ENCODE measurements at places on chromosomes 12 and 14.

- no peak for DNase-seq
These were observed 891 bp downstream of the SPRYD4 start for GRCh38 chr12:56469007-56469930.

- DNase-seq: no peak
These were observed 137.9 kb downstream of the BTG1 start for GRCh38 chr12:92007787-92008186.

DNA sequence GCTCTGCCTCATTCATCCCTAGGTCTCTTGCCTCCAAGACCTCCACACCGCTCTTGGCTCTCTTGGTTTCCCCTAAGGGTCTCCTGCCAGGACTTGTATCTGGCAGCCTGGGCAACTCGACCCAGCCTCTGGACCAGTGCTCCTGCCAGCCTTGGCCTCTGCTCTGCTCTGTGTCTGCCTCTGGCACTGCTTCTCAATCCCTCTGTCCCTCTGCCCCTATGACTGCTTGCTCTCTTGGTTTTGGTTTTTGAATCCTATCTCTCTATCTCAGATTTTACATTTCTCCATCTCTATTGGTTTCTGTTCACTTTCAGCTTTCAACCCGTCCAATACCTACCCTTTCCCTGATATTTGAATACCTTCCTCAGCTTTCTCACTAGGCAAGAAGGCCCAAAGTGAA, 6.3 kb downstream of the ITGA5 start:
- DNase-seq: no peak

DNA sequence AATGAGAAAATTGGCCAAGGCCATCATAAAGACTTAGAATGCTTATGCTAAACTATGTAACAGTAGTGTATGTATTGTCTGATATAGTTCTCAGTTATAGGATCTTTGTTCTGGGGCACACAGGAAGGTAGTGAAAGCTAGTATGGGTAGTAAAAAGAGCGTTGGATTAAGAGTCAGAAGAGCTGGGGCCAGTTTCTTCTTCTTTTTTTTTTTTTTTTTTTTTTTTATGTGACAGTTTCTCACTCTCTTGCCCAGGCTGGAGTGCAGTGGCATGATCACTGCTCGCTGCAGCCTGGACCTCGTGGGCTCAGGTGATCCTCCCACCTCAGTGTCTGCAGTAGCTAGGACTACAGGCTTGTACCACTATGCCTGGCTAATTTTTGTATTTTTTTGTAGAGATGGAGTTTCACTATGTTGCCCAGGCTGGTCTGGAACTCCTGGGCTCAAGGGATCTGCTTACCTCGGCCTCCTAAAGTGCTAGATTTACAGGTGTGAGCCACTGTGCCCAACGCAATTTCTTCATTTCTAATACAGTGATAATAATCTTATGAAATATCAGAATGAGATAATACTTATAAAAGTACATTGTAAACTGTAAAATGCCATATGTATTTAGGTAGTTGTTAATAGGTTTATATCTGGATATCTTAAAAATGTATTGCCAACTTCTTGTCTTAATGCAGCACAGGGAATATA, 7.4 kb downstream of the MDM2 start:
- DNase-seq: no peak

- no peak for DNase-seq
These were observed 13.3 kb downstream of the TSPAN9 start for GRCh38 chr12:3090240-3091037.

DNA sequence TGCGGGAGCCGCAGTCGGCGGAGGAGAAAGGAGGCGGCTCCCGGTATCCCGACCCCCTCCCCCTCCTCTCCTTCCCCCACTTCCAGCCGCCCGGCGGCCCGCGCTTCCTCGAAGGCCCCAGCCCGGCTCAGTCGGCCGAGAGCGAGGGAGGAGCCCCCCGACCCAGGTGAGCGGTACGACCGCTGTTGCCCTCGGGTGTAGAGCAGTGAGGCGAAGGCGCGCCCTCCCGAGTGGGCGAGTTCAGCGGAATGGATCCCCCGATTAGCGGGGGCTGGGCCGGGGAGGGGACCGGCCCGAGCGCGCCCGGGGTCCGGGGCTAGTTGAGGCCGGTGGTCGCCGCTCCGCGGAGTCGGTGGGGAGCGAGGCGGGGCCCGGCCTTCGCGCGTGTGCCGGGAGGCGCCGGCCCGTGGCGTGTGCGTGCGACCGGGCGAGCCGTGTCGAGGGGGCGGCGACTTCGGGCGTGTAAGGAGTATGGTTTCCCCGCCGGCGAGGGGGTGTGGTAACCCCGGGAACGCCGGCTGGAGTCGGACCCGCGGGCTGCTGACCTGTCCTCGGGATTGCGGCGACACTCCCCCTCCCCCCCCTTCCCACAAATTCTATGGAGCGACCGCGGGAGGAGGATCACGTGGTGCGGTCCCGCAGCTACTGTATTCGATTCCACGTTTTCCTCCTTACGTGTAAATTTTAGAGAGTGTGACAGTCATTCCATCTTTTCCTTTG, 501 bp downstream of the RIMKLB start:
- peak; percentile 38 for DNase-seq

- no peak for DNase-seq
These were observed 87.7 kb downstream of the PTPRB start for GRCh38 chr12:70549340-70550179.

DNA sequence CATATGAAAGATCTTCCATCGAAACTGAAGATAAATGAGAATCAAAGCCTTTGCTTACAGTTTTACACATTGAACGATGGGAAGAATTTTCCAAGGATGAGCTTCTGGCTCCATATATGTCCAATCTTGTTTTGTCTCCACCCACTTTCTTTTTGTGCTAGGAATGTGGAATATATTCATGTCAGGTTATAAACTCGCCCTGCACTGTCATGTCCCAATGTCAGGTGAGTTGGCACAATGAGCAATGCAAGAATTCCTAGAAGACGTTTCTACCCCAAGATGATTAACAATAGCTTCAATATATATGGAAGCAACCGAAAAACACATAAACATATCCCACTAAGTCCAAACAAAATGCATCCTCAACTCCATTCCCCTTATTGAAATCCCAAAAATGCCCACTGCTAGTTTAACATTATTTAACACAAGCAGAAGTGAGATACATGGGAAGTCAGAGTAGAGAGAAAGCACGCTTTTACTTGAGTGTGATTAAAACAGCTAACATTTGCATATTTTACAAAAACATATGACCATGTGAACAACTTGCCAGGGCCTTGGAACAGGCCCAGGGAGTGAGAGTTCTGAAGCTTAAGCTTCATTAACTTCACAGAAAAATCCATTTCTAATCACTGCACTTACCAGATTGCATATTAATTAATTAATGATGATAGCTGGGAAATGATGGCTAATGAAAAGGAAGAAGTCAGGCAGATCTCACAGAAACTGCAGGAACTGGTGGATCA, 233.9 kb downstream of the GXYLT1 start:
- no peak for DNase-seq

GRCh38 chr12:130673036-130673705, 42.9 kb downstream of the RIMBP2 start:
- DNase-seq: no peak

GRCh38 chr14:45246151-45246550, 6.9 kb downstream of the MIS18BP1 start:
- no peak for DNase-seq

DNA sequence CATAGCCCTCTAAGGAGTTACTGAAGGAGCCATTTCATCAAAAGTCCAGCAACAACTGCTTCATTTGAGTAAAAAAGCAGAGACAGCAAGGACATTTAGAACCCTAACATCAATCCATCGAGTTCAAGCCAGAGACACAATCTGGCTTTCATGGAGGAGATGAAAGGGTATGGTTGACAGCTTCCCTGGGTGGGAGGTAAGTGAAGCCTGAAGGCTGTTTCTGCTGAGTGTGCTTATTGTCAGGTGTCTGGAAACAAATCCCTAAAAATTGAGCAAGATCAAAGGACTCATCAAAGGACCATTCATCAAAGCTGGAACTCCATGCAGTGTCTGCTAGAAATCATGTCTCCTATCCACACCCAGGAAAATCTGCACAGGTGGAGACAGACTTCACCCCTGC, 104.4 kb upstream of the CCDC196 start:
- DNase-seq: no peak

DNA sequence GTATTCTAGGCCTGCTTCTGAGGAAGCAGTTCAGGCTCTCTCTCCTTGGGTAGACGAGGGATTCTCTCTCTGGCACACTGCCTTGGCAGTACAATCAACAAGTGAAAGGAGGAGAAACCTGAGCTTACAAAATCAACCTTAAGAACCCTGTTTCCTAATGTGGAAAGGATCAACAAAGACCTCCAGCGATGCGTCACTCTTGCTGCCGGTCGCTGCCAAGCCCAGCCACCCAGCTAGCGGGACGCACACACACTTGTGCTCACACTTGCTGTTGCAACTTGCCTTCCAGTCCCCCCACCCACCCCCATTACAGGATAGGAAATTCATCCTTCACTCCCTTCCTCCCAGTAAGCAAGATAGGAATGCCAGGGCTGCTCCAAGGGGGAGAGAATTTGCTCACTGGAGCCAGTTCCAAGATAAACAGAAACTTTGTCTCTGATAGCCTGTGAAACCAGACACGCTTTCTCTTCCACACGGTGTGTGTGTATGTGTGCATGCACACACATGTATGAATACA, 144.3 kb downstream of the BCL11B start:
- DNase-seq: no peak

DNA sequence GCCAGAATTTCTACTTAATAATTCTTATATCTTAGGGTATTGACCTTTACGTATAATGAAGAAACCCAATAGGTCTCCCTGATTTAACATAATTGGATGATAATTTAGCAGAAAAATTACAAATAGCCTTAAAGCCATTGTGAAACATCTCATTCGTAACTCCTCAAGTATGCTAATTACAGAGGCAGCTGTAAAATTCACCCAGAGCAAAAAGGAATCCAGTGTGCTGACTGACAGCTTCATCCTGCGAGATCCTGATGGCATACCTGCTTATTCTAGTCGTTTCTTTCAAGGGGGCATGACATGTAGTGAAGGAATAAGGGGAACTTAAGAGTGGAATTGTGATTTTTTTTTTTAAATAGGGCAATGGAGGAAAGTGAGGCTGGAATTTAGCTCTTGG, 291.5 kb downstream of the FUT8 start:
- DNase-seq: no peak

GRCh38 chr12:129163861-129164260, 310.6 kb downstream of the GLT1D1 start:
- no peak for DNase-seq

DNA sequence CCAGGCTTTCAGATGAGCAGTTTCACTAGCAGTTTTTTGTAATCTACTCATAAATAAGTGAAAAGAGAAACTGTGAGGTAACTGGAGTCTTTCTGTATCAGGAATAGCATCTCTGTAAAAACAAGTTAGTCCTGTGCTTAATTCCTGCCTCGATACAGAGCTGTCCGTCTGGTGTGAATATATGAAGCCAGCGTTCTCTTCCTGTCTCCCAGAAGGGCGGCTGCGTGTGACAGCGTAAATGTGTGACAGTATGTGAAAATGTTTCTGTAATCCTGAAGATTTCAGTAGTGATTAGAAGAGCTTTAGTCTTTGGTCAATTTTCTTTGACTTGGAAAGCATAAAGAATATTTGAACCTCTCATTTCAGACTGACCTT, 150.3 kb downstream of the FBXL14 start:
- DNase-seq: no peak

DNA sequence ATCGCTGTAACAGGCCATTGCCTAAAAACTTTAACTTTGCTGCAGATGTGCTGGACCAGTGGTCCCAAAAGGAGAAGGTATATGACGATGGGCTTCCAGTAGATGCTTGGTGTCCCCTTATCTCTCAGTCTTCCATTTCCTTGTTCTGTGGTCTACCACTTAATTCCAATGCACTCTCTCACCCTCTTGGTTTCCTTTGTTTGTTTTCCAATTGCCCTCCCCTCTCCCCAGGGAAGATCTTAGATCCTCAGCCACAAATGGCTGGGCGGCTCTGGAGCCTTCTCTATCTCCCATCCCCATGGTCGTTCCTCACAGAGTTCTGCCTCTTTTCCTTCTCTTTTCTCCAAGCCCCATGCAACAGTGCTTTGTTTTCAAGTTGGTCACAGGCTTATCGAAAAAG, 584 bp downstream of the ACSM4 start:
- DNase-seq: no peak

DNA sequence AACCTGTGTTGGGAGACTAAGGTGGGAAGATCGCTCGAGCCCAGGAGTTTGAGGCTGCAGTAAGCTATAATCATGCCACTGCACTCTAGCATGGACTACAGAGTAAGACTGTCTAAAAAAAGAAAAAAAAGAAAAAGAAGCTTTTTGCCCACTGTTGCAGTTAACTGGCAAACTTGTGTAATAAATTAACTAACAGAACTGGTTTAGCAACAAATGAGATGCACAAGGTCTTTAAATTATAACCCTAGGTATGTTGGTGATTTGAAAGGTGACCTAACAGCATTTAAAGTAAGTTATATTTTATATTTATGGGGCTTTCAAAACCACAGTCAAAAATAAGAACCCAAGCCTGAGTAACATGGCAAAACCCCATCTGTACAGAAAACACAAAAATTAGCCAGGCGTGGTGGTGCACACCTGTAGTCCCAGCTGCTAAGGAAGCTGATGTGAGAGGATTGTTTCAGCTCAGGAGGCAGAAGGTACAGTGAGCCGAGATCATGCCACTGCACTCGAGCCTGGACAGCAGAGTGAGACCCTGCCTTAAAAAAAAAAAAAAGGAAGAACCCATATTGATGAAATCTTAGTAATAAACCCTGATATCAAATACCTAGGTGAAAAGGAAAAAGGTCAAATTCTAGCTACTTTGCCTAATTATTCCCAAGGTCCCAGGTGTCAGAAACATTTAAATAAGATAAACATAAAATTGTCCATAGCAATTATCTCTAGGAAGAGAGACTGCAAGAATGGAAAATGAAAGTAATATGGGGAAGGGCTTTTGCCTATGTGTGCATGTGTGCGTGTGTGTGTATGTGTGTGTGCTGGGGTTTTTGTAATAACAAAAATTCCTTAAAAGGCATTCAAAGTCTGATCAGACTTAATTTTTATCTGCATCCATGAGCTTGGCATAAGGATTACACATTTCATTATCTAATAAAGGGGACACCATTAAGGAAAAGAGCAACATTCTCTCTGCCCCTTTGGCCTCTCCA, 15.4 kb downstream of the SYNE2 start:
- DNase-seq: no peak

DNA sequence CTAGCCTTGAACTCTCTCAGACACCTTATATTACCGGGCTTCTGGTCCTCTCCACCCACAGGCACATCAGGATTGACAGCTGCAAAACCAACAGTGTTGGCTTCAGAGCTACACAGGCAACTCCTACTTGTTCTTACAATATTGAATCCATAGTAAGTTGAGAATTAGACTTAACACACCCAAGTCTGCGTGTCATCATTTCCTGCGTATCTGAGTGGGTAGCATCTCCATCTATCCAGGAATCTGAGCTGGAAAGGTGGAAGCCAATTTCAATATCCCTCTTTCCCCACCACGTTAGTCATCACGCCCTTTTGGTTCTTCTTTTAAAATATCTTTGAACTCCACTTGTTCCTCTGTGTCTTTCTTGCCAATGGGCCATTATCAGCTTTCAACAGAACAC, 37.2 kb downstream of the NRXN3 start:
- no peak for DNase-seq

All from activated naive CD4-positive, alpha-beta T cell (primary cell).